ENCODE measurements at places on chromosomes 1 and 21.

GRCh38 chr1:106831511-106831910, 225.0 kb upstream of the PRMT6 start:
- no peak for DNase-seq

GRCh38 chr1:241841691-241842090, 6.3 kb upstream of the EXO1 start:
- DNase-seq = no peak

DNA sequence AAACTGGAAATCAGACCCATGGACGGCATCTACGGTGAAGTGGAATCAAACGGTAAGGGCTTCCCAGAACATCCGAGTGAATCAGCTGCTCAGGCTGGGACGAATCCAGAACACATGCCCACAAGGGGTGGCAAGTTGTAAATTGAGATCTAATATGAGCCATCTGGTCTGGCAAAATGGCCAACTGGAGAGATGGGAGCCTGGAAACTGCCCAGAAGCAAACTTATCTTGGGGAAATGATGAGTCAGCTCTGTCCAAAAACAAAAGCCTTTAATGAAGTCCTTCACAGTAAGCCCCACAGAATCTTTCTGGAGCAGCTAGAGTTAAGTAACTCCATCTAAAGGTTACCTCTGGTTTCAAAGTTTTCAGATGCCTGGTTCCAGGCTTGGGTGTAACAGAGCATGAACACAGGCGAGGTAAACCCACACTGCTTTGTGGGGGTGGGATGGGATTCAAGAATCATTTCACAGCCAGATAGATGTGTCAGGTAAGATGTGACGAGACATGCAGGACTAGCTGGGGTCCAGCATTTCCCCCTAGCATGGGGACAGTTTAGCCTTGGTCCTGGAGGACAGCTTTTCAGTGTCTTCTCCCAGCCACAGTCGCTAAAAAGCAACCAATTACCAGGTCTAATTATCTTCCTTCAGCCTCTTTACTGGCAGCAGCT, 10.5 kb upstream of the SRP9 start:
- DNase-seq = no peak

- DNase-seq = no peak
Measured at GRCh38 chr1:206796981-206797402, 24.7 kb upstream of the IL10 start.

GRCh38 chr1:66929146-66929688, 4.4 kb downstream of the MIER1 start:
- DNase-seq = no peak

DNA sequence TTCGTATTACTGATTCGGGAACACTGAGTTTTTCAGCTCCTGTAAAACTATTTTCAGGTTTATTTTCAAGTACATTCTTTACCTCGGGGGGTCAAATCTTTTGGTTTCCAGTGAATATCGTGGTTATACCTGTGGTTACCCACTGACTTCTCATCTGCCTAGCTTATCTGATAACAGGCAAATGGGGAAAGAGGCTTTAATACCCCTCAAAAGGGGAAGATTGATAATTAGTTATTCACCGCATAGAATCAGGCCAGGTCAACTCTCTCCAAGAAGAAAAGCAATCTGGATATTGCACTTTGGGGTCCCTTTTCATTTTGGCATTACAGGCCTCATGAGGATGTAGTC, 23.0 kb downstream of the RUNX1 start:
- DNase-seq = no peak

GRCh38 chr1:13679651-13680050, 20.3 kb upstream of the PRDM2 start:
- DNase-seq = no peak

GRCh38 chr1:245894843-245895242, 612.2 kb downstream of the SMYD3 start:
- no peak for DNase-seq

- DNase-seq = no peak
Measured at GRCh38 chr1:24369801-24370200, 43.8 kb downstream of the STPG1 start.

- DNase-seq = no peak
Measured at GRCh38 chr1:64269558-64269884, 66.1 kb downstream of the UBE2U start.
